CD4-positive, alpha-beta T cell (primary cell): ENCODE measurements at places on chromosomes 11 and 22. TPM values are rescaled to one million over a fixed set of nuclear protein-coding genes. Genes with fewer than 3 reads are reported as not detected.

TIGD3 gene
- 0.73 TPM for total RNA-seq

ANKRD42 gene
- total RNA-seq: 8.6 TPM

MICAL2 gene
- 14.1 TPM for total RNA-seq

NTM gene
- not detected for total RNA-seq

CASP4 gene
- total RNA-seq: 54.3 TPM

INSC gene
- total RNA-seq: not detected

IFTAP gene
- total RNA-seq: 1.7 TPM

DNA sequence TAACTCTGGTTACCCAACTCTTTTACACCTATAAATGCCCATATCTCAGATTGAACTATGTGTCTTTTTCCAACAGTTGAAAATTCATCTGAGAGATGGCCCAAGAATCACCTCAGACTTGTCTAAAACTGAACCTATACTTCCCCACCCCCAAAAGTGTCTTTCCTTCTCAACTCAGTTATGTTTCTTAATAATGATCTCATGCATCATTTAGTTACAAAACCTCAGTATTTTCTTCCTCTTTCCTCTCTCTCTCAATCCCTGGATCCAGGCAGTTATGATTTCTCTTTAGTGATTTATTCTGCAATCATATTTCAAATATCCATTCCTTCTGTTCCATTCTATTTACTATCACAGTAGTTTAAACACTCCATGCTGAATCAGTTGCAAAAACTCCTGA, 32.3 kb upstream of the ADSL start:
- H3K36me3 ChIP-seq: peaks cover 91% of the 10 kb centered on the region
- H3K27me3 ChIP-seq: no peaks in the 10 kb centered on the region
- no peak overlapping the region for H3K27ac ChIP-seq
- no peak for DNase-seq

DNA sequence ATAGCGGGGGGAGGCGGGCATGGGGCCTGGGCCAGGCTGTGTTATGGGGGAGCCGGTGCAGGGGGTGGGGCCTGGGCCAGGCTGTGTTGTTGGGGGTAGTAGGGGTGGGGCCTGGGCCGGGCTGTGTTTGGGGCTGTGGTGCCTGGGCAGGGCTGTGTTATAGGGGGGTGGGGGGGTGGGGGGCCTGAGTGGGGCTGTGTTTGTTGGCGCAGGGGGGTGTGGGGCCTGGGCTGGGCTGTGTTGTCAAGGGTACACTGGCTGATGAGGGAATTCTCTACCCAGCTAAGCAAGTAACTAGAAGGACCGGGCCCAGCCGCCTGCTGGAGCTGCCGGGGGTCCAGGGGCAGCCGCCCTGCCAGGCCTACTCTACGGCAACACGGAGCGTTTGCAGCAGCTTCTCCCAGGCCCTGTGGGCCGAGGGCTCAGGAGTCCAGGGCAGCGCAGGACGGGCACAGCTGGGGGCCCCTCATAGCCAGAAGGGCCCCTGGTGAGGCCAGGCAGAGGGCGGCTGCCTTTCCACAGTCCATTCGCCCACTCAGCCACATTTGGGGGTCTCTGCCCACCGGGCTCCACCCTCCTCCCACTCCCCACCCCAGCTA, 10.1 kb upstream of the PIM3 start:
- H3K27me3 ChIP-seq: no peaks in the 10 kb centered on the region
- DNase-seq: no peak
- H3K27ac ChIP-seq: no peak overlapping the region
- peaks cover 27% of the 10 kb centered on the region for H3K4me1 ChIP-seq
- H3K36me3 ChIP-seq: no peaks in the 10 kb centered on the region
- H3K4me3 ChIP-seq: no peak overlapping the region

- peaks cover 99% of the 10 kb centered on the region for H3K4me1 ChIP-seq
- peak overlapping the region; percentile 15 for H3K4me3 ChIP-seq
- H3K36me3 ChIP-seq: peaks cover 92% of the 10 kb centered on the region
- H3K27ac ChIP-seq: peak overlapping the region; percentile 72
- H3K27me3 ChIP-seq: no peaks in the 10 kb centered on the region
Measured at GRCh38 chr22:37300551-37301017, 18.3 kb downstream of the CYTH4 start.

DNA sequence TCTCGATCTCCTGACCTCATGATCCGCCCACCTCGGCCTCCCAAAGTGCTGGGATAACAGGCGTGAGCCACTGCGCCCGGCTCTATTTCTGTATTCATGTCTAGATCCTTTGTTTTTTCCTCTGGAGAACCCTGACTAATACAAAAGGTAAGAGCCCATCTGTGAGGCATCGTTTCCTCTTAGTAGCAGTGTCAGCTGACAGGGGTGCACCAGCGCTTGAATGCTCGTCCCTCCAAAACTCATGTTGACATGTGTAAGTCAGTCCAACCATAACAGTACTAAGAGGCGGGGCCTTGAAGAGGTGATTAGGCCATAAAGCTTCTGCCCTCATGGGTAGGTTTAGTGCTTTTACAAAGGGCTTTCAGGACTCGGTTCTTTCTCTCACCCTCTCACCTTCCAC, 470.1 kb upstream of the B3GAT1 start:
- peaks cover 5% of the 10 kb centered on the region for H3K27me3 ChIP-seq
- H3K27ac ChIP-seq: no peak overlapping the region
- DNase-seq: no peak
- no peaks in the 10 kb centered on the region for H3K4me1 ChIP-seq

DNA sequence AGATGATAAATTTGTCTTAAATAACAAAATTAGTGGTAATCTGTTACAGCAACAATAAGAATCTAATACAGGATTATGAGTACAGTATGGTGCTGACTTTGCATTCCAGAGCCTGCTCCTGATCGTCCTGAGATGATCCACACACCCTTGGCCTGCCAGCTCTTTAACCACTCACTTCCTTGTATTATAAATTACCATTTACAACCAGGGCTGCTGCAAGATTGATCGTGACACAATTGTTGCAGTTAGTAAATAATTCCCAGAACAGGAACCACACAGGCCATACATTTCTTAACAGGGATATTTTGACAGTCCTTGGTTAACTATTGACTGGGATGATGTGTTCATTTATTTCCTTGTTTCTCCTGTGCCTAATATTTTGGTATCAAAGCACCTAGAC, 3.8 kb upstream of the CBLIF start:
- no peaks in the 10 kb centered on the region for H3K4me1 ChIP-seq
- no peaks in the 10 kb centered on the region for H3K27me3 ChIP-seq
- DNase-seq: no peak
- no peaks in the 10 kb centered on the region for H3K36me3 ChIP-seq
- no peak overlapping the region for H3K27ac ChIP-seq

DNA sequence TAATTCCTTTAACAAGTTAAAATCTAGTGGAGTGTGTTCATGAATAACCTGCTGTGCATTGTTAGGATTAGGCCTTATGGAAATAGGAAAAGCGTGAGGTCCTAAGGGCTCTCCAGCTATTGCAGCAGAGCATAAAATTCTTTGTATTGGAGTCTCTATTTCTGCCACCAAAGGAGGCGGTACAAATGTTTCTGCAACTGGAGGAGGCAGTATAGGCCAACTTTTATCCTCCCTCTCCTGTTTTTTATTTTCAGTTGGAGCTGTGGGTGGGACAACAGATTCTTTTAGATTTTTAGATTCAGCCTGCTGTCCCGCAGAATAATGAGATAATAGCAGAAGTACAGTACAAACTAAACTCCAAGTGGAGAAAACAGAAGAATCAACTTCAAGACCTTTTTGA, 26.2 kb downstream of the OR10A6 start:
- no peak for DNase-seq
- H3K27me3 ChIP-seq: no peaks in the 10 kb centered on the region
- no peak overlapping the region for H3K4me3 ChIP-seq
- no peak overlapping the region for H3K27ac ChIP-seq
- no peaks in the 10 kb centered on the region for H3K4me1 ChIP-seq

- no peak overlapping the region for H3K4me3 ChIP-seq
- no peak overlapping the region for H3K27ac ChIP-seq
- no peaks in the 10 kb centered on the region for H3K36me3 ChIP-seq
- H3K27me3 ChIP-seq: no peaks in the 10 kb centered on the region
Measured at GRCh38 chr11:72625691-72626413, 48.4 kb downstream of the PDE2A start.

DNA sequence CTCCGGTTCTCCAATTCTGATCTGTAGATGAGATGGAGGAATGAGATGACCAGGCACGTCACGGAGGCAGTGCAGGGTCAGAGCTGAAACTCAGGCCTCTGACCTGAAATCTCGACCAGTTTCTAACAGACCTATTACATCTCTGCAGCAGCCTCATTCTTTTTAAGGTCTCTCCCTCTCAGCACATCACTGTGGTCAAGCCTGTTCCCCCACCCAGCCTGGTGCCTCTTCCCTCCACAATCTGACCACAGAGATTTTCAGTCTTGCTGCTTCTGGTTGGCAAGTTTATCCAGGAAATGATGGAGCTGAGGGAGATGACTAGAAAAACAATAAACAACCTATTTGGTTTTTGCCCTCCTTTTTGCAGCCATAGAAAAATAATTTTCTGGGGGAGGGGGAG, 9.5 kb downstream of the GRAMD1B start:
- no peaks in the 10 kb centered on the region for H3K27me3 ChIP-seq
- no peak for DNase-seq
- no peak overlapping the region for H3K4me3 ChIP-seq
- H3K36me3 ChIP-seq: no peaks in the 10 kb centered on the region
- H3K4me1 ChIP-seq: peaks cover 24% of the 10 kb centered on the region

DNA sequence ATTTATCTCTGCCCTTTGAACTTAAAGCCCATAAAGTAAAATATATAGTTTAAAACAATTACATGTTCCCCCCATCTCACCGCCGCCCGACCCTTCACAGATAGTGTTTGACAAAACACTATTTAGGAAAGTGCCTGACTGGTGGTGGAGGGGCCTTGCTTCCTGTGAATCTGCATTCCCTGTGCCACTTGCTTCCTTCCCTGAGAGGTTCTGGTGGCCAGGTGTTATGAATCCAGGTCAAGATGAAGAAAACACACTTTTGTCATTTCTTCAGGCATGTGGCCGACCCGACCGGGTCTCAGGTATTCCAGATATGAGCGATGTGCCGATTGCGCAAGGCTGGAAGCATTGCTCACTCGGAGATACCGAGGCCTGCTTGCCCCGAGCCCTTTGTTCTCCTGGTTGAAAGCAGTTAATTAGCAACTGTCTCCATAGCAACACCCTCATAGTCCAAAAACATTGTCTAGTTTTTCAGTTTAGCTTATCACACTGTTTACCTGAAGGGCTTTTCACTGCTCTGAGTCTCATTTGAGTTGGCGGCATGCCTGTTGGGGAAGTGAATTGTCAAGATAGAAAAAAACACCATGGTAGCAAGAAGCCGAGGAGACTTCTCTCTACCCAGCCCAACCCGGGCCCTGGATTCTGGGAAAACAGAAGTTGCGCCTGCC, 128.3 kb downstream of the TEAD1 start:
- no peak for DNase-seq
- H3K27me3 ChIP-seq: peaks cover 21% of the 10 kb centered on the region
- H3K27ac ChIP-seq: no peak overlapping the region
- H3K36me3 ChIP-seq: no peaks in the 10 kb centered on the region
- H3K4me1 ChIP-seq: no peaks in the 10 kb centered on the region

GRCh38 chr11:65546217-65546958, 11.8 kb downstream of the LTBP3 start:
- peak overlapping the region; percentile 57 for H3K27ac ChIP-seq
- peak overlapping the region; percentile 54 for H3K4me3 ChIP-seq
- H3K27me3 ChIP-seq: no peaks in the 10 kb centered on the region
- H3K36me3 ChIP-seq: peaks cover 23% of the 10 kb centered on the region

DNA sequence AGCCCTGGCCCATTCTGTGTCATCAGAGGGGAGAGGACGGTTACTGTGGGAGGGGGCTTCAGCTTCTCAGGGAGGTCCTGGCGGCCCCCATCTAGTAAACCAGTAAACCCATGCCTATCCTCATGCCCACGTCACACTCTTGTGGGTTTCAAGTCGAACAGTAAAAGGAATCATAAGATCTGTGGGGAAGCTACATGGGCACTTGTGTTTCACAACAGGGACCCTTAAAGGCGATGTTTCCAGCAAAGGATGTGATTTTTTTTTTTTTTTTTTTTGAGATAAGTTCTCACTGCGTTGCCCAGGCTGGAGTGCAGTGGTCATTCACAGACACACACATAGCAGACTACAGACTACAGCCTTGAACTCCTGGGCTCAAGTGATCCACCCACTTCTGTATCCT, 9.2 kb upstream of the PARVG start:
- peaks cover 7% of the 10 kb centered on the region for H3K4me1 ChIP-seq
- DNase-seq: no peak
- no peaks in the 10 kb centered on the region for H3K27me3 ChIP-seq
- no peak overlapping the region for H3K4me3 ChIP-seq
- H3K36me3 ChIP-seq: no peaks in the 10 kb centered on the region

DNA sequence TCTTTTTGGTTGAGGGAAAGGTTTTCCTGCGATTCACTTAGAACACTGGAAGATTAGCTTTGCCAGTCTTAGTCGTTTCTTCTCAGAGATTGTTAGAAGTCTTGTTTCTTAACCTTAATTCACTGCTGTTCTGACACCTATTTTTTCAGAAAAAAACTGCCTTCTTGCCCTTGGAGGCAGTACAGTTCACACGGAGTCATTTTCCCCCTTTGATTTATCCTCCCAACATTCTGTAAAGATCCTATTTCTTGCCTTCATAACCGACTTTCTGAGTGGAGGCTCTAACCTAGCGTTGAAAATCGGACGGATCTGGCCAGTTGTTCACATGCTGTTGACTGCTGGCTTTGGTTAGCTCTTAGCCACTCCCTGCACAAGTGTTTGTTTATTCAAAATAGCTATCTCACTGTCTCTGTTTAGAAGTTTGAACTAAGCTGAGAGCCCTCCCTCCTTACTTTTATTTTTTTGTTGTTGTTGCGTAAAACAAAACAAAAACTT, 737 bp downstream of the BCL2L13 start:
- peak overlapping the region; percentile 85 for H3K4me3 ChIP-seq
- H3K27me3 ChIP-seq: no peaks in the 10 kb centered on the region
- peaks cover 2% of the 10 kb centered on the region for H3K36me3 ChIP-seq
- DNase-seq: peak; percentile 30
- peak overlapping the region; percentile 99 for H3K27ac ChIP-seq
- H3K4me1 ChIP-seq: peaks cover 24% of the 10 kb centered on the region

DNA sequence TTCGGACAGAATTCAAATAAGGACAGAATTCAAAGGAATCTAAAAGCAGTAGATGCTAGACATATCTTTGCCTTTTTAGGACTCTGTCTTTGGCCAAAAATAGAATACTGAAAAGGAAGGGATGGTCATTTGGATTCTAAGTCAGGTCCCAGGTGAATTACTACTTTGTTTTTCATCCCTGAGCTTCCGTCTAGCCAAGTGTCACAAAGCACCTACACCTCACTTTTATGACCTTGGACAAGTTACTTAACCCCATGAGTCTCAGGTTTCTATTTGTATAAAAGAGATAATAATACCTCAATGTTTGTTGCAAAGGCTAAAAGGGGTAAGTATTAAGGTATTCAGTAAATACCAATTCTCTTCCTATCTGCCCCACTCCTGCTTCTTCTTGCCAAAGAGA, 7.3 kb downstream of the KIF18A start:
- no peak overlapping the region for H3K27ac ChIP-seq
- H3K27me3 ChIP-seq: no peaks in the 10 kb centered on the region
- H3K4me1 ChIP-seq: no peaks in the 10 kb centered on the region
- H3K36me3 ChIP-seq: no peaks in the 10 kb centered on the region
- no peak for DNase-seq
